Mesenchymal stem cell (in vitro differentiated cells and primary cell): ENCODE measurements at places on chromosomes 5 and 9.

DNA sequence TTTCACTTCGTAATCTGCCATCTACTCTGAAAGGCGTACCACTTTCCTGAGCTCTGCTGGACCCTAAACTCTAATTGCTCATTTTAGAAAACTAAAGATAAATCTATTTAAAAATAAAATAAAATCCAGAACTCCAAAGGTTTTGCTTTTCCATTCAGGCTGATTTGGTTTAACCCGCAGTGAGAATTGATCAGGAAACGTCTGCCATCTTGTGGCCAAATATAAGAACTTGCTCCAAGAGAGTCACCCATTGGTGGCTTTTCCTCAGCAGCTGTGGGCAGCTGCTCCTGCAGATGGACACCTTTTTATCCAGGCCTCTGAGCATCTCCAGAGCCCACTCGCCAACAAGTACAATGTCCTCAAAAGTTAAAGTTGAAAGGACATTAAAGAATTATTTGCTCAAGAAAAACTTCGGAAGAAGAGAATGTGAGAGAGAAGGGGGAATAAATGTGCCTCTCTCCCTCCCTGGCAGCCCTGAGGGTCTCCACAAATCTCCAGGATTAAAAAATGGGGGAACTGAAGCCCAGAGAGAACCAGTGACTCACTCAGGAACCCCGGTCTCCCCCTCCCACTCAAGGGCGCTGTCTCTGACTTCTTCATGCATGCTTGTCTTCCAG, 4.1 kb downstream of the SAXO1 start:
- H3K36me3 ChIP-seq = no peaks in the 10 kb centered on the region
- no peak overlapping the region for H3K4me3 ChIP-seq
- peaks cover 1% of the 10 kb centered on the region for H3K4me1 ChIP-seq
- no peaks in the 10 kb centered on the region for H3K27me3 ChIP-seq
- no peak overlapping the region for H3K27ac ChIP-seq
- peak; percentile 76 for DNase-seq

DNA sequence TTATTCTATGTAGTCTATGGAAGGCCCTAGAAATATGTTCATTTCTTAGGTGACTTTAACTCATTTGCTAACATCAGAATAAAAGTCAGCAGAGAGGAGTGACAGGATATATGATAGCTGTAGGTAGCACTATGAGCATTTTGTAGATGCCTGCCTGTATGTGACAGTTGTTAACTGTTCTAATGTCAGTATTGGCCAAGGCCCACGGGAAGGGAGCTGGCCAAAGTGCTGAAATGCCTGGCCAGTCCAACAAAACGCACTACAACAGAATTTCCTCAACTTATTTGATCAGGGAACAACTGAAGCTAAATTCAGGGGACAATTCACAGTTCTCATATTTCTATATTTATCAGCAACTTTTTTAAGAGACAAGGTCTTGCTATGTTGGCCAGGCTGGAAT, 20.8 kb downstream of the SV2C start:
- no peaks in the 10 kb centered on the region for H3K36me3 ChIP-seq
- no peak overlapping the region for H3K4me3 ChIP-seq
- no peaks in the 10 kb centered on the region for H3K4me1 ChIP-seq
- no peaks in the 10 kb centered on the region for H3K27me3 ChIP-seq
- peak; percentile 22 for DNase-seq
- no peak overlapping the region for H3K27ac ChIP-seq

- no peaks in the 10 kb centered on the region for H3K36me3 ChIP-seq
- no peaks in the 10 kb centered on the region for H3K27me3 ChIP-seq
Measured at GRCh38 chr9:106400170-106400569, 462.8 kb upstream of the ZNF462 start.

GRCh38 chr5:144467792-144468191, 297.1 kb downstream of the KCTD16 start:
- DNase-seq = peak; percentile 67
- no peaks in the 10 kb centered on the region for H3K36me3 ChIP-seq
- no peak overlapping the region for H3K4me3 ChIP-seq
- H3K27ac ChIP-seq = peak overlapping the region; percentile 96
- H3K27me3 ChIP-seq = no peaks in the 10 kb centered on the region

GRCh38 chr5:39742916-39743315, 318.1 kb upstream of the DAB2 start:
- H3K4me3 ChIP-seq = no peak overlapping the region
- no peak overlapping the region for H3K27ac ChIP-seq
- DNase-seq = no peak
- H3K36me3 ChIP-seq = no peaks in the 10 kb centered on the region

DNA sequence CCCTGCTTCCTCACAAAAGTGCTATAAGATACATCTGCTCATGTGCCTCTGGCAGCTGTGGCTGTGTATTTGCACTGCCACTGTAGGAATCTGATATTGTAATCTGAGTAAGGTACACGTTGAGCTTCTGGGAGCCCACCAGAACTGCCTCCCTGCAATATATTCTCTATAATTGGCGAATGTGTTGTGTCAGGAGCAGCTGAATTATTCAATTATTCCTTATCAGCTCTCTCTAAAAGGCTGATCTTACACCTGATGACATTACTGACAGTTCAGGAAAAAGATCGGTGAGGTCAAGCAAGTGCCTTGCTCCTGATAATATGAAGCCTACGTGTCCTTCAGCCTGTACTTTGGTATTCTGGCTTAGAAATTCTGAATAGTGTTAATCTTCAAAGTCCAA, 1015.0 kb downstream of the CDH9 start:
- no peak overlapping the region for H3K27ac ChIP-seq
- H3K27me3 ChIP-seq = no peaks in the 10 kb centered on the region
- H3K4me3 ChIP-seq = no peak overlapping the region
- no peaks in the 10 kb centered on the region for H3K4me1 ChIP-seq

GRCh38 chr9:111736714-111737113, 58.0 kb downstream of the SHOC1 start:
- no peaks in the 10 kb centered on the region for H3K4me1 ChIP-seq
- H3K27me3 ChIP-seq = no peaks in the 10 kb centered on the region
- H3K36me3 ChIP-seq = no peaks in the 10 kb centered on the region
- no peak for DNase-seq

DNA sequence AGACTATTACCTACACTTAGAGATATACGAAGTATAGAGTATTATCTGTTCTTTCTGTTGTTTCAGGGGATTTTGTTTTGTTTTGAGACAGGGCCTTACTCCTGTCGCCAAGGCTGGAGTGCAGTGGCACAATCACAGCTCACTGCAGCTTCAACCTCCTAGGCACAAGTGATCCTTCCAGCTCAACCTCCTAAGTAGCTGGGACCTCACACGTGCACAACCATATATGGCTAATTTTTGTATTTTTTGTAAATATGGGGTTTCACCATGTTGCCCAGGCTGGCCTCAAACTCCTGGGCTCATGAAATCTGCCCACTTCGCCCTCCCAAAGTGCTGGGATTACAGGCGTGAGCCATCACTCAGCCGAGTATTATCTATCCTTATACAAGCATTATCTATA, 45.9 kb downstream of the SUSD1 start:
- H3K4me1 ChIP-seq = peaks cover 2% of the 10 kb centered on the region
- H3K27me3 ChIP-seq = no peaks in the 10 kb centered on the region
- no peaks in the 10 kb centered on the region for H3K36me3 ChIP-seq

DNA sequence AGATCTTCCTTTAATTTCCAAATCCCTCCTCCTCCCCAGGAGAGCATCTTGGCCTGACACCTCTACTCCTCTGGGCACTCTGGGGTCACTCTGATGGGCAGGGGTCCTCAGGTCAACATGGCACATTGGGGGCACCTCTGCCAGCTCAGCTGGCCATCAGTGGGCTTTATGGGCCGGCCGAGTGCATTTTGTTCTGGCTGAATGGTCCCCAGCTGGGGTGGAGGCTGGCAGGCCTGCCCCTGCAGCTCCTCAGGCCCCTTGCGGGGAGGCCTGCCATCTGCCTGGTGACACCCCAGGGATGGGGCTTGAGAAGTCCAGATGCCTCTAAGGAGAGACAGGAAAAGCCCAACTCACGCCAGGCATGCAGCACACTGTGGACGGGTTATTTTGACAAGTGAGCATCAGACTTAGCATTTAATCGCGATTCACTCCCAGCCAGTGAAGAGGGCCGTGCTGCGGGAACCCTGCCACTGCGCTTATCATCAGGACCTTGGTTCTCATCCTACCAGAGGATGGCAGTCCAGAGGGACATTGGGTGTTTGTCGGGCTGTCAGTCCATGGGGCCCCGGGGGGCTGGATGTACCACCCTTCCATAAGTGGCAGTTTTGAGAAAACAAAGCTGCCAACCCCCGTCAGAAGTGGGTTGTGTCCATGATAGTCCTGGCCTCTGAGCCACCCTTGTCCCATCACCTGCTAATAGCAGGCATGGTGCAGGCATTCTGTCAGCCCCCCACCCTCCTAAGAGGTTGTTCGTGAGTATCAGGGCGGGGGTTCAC, 21.7 kb downstream of the PHF2 start:
- no peak overlapping the region for H3K27ac ChIP-seq
- no peaks in the 10 kb centered on the region for H3K36me3 ChIP-seq
- H3K4me3 ChIP-seq = no peak overlapping the region
- peaks cover 17% of the 10 kb centered on the region for H3K4me1 ChIP-seq
- no peak for DNase-seq
- H3K27me3 ChIP-seq = no peaks in the 10 kb centered on the region

GRCh38 chr5:170860415-170860814, 1.4 kb upstream of the RANBP17 start:
- no peak overlapping the region for H3K27ac ChIP-seq
- H3K4me3 ChIP-seq = no peak overlapping the region
- peaks cover 2% of the 10 kb centered on the region for H3K4me1 ChIP-seq
- no peak for DNase-seq
- H3K36me3 ChIP-seq = no peaks in the 10 kb centered on the region

DNA sequence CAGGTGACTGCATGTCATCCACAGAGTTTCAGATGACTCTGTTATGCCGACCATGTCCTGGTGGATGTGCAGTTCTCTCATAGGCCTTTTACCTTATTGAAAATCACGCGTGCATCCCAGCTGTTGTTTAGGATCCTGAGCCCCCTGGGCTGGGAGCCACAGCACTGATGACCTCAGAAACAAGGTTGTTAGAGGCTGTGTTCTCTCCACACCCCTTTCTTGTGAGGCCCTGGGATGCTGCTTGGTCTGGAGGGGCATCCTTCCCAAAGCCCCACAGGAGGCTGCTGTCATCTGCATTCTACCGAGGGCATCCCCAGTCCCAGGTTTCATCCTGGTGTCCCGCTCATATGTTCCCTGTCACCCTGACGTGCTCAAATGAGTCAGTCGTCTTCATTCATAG, 76.5 kb upstream of the IRX4 start:
- DNase-seq = no peak
- no peak overlapping the region for H3K4me3 ChIP-seq
- no peaks in the 10 kb centered on the region for H3K4me1 ChIP-seq
- H3K27me3 ChIP-seq = peaks cover 6% of the 10 kb centered on the region

GRCh38 chr5:54296386-54296785, 14.0 kb downstream of the ARL15 start:
- DNase-seq = no peak
- no peaks in the 10 kb centered on the region for H3K27me3 ChIP-seq
- H3K27ac ChIP-seq = no peak overlapping the region
- peak overlapping the region; percentile 20 for H3K4me3 ChIP-seq
- H3K4me1 ChIP-seq = no peaks in the 10 kb centered on the region

GRCh38 chr9:127489471-127490115, 38.3 kb downstream of the LRSAM1 start:
- H3K27me3 ChIP-seq = no peaks in the 10 kb centered on the region
- no peak overlapping the region for H3K27ac ChIP-seq
- peaks cover 67% of the 10 kb centered on the region for H3K36me3 ChIP-seq
- H3K4me1 ChIP-seq = peaks cover 33% of the 10 kb centered on the region
- peak; percentile 35 for DNase-seq
- H3K4me3 ChIP-seq = no peak overlapping the region

DNA sequence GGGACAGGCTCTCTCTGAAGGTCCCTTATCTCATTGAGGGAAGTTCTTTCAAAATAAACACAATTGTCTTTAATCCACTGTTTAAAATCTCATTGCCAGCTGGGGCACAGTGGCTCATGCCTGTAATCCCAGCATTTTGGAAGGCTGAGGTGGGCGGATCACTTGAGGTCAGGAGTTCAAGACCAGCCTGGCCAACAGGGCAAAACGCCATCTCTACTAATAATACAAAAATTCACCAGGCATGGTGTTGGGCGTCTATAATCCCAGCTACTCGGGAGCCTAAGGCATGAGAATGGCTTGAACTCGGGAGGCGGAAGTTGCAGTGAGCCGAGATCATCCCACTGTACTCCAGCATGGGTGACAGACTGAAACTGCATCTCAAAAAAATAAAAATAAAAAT, 8.3 kb upstream of the NDFIP1 start:
- H3K27me3 ChIP-seq = no peaks in the 10 kb centered on the region
- no peaks in the 10 kb centered on the region for H3K4me1 ChIP-seq
- no peaks in the 10 kb centered on the region for H3K36me3 ChIP-seq
- no peak overlapping the region for H3K27ac ChIP-seq
- no peak overlapping the region for H3K4me3 ChIP-seq
- no peak for DNase-seq

- DNase-seq = no peak
- H3K27me3 ChIP-seq = no peaks in the 10 kb centered on the region
- no peaks in the 10 kb centered on the region for H3K4me1 ChIP-seq
- H3K27ac ChIP-seq = no peak overlapping the region
Measured at GRCh38 chr9:111271481-111272080, 58.4 kb downstream of the OR2K2 start.

DNA sequence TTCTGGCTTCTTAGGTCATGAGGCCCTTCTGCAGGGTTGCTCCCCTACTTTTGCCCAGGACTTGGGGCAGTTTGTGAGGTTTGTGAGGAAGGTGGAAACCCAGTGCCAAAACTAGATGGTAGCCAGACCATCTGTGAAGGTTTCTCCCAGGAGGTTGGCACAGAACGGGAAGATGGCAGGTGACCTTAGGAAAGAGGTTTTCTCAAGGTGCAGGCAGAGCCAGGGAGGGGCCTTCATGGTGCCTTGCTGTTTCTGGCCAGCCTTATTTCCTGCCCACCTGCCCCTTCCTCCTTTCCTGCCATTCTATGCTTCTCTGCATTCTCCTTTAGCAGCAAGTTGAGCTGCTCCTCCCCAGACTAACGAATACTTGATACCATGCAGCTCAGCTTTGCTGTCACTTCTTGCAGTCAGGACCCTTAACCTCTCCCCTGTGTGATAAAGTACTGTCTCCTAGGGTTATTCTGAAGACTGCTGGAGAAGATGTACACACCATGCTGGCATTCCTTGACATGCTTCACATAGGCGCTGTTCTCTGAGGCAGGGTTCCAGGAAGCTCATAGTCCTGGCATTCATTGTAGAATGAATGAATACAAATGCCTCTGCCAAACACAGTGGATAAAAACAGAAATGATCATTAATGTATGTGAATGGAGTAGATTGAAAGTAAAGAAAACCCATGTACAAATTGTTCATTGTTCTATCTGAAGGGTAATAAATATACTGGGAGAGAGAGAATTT, 154.3 kb downstream of the KDM4C start:
- no peak overlapping the region for H3K4me3 ChIP-seq
- H3K27me3 ChIP-seq = no peaks in the 10 kb centered on the region
- H3K27ac ChIP-seq = no peak overlapping the region
- H3K36me3 ChIP-seq = no peaks in the 10 kb centered on the region
- peaks cover 7% of the 10 kb centered on the region for H3K4me1 ChIP-seq
